H7 (cell line): ENCODE measurements at places on chromosomes 3 and 15. TPM values are rescaled to one million over a fixed set of nuclear protein-coding genes. Genes with fewer than 3 reads are reported as not detected.
A peak's percentile ranks its signal among the peaks of the same experiment; 100 is the strongest.

DNA sequence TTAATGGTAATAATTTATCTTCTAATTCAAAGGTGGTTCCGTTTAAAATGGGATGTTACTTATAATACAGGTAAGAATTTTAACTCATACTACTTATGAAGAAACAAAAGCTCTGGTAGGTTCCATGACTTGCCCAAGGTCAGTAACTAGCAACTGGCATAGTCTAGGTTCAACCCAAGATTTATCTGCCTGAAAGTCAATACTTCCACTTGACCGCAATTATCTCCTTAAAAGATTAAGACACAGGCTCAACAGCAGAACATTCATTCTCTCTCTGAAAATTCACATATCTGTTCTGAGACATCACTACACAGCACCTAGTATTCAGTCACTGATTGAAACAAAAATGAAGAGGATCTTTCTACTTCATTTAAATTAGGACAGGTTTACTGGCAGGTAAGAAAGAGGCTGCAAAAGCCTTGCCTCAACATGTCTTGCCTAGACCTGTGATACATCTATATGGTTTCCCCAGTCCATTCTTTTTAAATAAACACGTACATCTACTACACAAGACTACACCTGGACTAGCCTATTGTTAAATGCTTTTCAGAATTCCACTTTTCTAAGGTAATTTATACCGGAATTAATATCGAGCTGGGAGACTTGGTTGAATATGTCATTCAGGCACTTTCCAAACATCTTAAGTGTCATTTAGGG lies 1.2 kb downstream of the CSNK1G1 start:
- DNase-seq: no peak

DNA sequence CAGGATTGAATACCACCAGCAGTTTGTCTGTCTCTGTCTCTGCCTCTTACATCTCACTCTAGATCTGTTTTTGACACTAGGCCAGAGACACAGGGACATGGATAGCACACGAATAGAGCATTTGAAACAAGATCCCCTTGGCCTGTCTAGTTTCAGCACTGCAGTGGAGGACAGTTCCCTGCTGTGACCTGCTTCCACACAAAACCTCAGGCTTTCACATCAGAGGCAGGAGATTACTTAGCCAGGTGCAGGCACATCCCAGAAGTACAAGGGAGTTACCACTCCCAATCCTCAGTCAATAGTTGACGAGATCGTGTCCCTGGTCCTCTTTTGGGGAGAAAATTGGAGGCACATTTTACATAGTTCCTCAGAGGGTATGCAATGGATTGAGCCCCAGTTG lies 34.0 kb upstream of the CCK start:
- peak; percentile 37 for DNase-seq

- DNase-seq: no peak
These were observed 17.5 kb upstream of the GJD2 start for GRCh38 chr15:34772312-34772711.

DNA sequence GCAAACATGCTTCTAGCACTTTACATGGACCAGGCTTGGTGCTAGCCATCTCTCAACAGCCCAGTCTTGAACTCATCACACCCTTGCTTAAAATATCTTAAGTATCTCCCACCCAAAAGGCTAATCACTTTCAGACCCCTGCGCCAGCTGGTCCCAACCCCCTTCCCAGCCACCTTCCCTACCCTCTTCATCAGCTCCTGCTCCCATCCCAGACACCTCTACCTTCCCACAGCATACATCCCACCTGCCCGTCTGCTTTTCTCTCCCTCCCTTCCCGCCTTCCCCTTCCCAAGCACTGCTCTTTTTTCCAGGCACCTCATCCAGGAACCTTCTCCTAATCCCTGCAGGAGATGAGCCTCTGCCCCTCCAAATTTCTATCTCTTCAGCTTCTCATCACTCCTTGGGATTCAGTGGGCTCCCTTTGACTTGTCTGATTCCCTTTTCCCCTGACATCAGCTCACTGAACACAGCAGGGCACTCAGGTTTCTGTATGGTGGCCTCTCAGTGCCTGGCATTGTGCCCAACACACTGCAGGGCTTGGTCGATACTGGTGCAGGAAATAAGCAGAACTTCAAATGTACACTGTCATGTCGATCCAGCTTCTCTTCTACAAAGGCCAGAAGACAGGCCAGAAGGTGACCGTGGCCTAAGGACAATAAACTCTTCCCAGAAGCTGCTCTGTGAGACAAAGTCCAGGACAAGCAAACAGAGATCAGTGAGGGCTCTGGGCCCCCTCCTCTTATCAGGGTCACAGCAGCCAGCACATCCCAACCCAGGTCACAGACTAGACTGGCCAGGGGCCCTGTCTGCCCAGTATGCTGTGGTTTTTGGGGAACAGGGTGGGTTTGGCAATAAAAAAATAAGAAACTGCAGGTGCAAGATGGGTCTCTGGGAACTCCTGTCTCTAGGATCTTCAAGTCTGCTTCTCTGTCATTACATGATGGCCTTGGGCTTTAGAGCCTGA lies 2.2 kb upstream of the ITIH1 start:
- DNase-seq: no peak

- DNase-seq: peak; percentile 45
These were observed 90.1 kb downstream of the VGLL4 start for GRCh38 chr3:11553436-11554235.

GRCh38 chr3:157982359-157982758 lies 123.9 kb downstream of the SHOX2 start:
- no peak for DNase-seq

- DNase-seq: no peak
These were observed 88.8 kb upstream of the PPIB start for GRCh38 chr15:64251658-64252057.

- no peak for DNase-seq
These were observed 387.4 kb downstream of the RBMS3 start for GRCh38 chr3:29668233-29668632.

- no peak for DNase-seq
These were observed 35.8 kb downstream of the MLH1 start for GRCh38 chr3:37029111-37029510.

GRCh38 chr15:99702895-99703602 lies 30.2 kb downstream of the LYSMD4 start:
- DNase-seq: no peak

GRCh38 chr3:37094636-37095035 lies 79.7 kb downstream of the LRRFIP2 start:
- no peak for DNase-seq

GRCh38 chr15:24865303-24865702 lies 89.5 kb upstream of the SNRPN start:
- DNase-seq: no peak

- DNase-seq: no peak
These were observed 126.9 kb upstream of the CHL1 start for GRCh38 chr3:69690-70089.

- DNase-seq: no peak
These were observed 27.9 kb upstream of the SLC12A8 start for GRCh38 chr3:125240496-125240895.

DNA sequence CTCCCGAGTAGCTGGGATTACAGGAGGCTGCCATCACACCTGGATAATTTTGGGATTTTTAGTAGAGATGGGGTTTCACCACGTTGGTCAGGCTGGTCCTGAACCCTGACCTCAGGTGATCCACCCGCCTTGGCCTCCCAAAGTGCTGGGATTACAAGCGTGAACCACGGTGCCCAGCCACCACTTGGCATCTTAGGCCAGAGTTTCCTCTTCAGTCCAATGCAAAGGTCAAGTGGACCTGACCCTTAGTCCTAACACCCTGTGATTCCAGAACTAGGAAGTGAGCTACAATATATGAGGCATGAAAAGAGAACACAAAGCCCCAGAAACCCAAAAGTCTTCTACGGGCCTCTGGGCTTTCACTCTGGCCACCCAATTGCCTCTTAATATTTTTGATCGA lies 5.3 kb downstream of the MYLK start:
- no peak for DNase-seq

DNA sequence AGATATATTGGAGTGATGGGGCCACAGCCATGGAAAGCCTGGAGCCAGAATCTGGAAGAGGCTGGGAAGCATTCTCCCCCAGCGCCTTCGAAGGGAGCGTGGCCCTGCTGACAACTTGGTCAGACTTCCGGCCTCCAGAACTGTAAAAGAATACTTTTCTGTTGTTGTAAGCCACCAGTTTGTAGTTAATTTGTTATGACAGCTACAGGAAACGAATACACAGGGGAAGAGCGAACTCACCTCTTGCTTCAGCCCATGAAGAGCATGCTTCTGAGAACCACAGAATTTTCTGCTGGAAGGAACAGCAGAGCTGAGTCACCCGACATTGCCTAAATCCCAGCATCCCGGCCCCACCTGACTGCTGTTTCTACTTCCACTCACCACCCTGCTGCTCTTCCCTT lies 501.7 kb downstream of the SHQ1 start:
- DNase-seq: no peak

DNA sequence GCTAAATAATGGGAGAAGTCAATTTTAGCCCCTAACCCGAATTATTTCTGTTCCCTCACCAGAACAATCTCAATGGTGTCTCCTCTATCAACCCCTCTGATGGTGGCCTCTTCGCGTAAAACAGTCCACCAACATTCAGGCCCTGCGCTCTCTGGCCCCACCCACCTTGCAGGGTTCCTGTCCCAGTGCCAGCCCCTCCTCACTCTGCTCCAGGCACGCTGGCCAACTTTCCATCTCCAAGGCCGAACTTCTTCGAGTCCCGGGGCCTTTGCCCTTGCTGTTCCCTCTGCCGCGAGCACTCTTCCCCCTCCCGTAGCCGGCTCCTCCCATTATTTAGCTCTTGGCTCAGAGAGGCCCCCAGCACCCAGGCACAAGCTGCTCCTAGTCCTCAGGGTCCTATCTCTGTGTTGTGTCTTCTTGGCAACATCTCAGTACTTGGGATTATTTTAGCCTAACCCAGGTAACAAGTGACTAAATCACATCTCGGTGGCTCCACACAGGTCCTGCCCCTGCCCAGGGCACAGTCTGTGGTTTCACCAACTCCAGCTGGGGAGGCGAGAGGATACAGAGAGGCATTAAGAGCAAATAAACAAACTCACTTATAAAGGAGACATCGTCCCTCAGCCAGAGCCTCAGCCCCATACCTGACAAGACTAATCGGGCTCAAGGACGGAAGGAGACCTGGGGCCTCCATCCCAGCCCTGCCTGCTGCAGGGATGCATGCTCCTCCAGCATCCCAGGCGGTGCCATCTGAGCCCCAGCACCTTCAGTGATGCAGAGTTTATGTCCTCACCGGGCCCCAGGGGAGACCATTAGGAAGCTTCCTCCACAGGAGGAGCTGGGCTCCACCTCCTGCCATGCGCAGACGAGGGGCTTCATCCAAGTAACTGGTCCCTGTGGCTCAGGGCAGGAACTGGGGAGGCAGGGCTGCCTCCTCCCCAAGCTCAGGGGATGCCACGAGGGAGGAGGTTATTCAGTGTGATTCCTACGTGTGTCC lies 19.7 kb upstream of the IQSEC1 start:
- DNase-seq: no peak

DNA sequence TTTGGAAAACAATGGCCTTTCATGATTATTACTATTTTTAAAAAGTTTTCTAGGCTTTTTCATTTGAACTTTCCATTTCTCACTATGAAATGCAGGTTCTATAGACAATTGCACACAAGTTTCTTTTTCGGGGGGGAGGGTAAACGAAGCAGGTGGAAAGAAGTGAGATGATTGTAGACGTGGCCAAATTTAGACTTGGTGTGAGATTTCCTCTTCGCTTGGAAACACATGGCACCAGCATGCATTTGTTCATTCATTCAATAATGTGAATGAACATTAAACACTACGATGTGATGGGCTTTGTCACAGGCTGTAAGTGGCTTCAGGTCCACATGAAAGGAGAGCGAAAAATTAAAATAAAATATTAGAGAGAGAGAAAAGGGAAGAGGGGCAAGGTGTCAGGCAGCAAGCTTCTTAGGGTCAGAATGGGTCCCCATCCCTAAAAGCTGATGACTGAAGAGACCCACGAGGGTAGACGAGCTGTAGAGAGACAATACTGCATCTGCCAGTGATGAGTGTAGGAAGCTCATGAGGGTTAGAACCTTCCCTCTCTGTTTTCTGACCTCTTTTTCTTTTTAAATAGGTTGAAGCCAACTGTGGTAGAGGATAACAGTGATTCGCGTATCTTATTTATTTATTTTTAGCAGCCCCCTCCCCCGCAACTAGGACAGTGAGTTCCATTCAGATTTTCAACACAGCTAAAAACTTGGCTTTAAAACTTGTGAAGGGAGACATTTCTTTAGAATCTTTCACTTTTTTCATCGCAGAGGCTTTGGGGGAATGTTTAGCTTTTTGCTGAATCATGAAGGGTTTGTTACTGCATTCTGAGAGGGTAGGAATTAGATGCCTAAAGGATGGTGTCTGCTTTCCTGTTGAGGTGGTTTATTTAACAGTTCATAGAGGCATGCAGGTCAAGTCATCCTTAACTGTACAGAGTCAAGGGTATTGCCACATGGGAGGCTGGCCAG lies 36.2 kb downstream of the GAP43 start:
- DNase-seq: no peak

GRCh38 chr15:17026633-17027032 lies 3515.0 kb downstream of the GOLGA6L6 start:
- DNase-seq: peak; percentile 0

DNA sequence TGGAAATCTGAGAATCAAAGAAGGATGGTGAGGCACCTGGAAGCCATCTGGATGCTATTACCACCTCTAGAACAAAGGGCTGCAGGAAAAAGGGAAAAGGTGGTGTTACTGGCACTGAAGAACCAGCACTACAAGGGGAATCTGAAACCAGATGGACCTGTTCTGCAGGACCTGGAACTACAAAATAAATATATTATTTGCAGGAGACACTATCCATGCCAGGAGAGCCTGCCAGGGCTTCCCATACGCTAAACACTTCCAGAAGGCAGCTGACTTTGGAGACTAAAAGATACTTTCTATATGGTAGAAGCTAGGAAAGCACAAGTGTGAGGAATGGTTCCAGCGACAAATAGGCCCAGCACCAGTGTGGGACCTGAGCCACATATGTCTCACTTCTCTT lies 83.4 kb upstream of the POU1F1 start:
- DNase-seq: no peak

DNA sequence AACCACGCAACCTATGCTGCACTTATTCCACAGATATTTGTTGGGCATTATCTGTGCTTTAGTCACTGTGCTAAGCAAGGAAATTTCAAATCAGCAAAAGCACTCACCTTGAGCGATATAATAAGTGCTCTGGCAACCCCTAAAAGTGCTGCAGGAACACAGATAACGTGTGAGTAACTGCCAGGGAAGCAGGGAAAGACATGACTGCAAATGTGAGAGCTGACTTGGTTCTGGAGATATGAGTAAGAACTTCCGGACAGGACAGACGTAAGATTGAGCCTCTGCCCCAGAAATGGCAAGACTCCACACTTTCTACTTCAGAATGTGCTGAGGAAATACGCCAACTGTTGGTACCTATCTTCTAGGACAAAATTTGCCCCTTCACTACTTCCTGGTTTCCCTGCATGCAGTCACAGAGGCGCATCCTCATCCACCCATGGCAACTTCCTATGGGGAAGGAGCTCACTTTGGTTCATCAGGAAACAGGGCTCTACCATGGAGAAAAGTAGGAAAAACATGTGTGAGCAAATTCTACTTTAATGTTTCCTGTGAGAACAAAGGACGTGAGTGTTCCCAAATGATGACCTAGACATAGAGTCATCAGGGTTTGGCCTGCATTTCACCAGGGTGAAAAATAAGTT lies 41.7 kb downstream of the AQP9 start:
- no peak for DNase-seq

The GRAMD1C gene
- 1.0 and 4.1 TPM in 2 replicates for total RNA-seq

The WDR5B gene
- 1.1 and 1.2 TPM in 2 replicates for total RNA-seq

The UBA7 gene
- 0.07 and 0.55 TPM in 2 replicates for total RNA-seq

The CPA3 gene
- not detected in 2 replicates for total RNA-seq

The ARHGEF26 gene
- total RNA-seq: 5.4 and 6.0 TPM in 2 replicates

The GPR149 gene
- total RNA-seq: not detected in 2 replicates

The ECE2 gene
- total RNA-seq: not detected in 2 replicates

The GPR27 gene
- total RNA-seq: 10.1 and 11.6 TPM in 2 replicates

The ABHD10 gene
- total RNA-seq: 34.4 and 36.1 TPM in 2 replicates

The ADAMTS7 gene
- 14.3 and 20.2 TPM in 2 replicates for total RNA-seq

The C3orf62 gene
- total RNA-seq: 0.80 and 1.3 TPM in 2 replicates
